ENCODE measurements at places on chromosomes 7 and 10. TPM values are rescaled to one million over a fixed set of nuclear protein-coding genes. Genes with fewer than 3 reads are reported as not detected.

- DNase-seq: no peak
These were observed 97.9 kb downstream of the MTPN start for GRCh38 chr7:135879233-135879632.

GRCh38 chr7:92782236-92782635 lies 54.1 kb downstream of the CDK6 start:
- no peak for DNase-seq

DNA sequence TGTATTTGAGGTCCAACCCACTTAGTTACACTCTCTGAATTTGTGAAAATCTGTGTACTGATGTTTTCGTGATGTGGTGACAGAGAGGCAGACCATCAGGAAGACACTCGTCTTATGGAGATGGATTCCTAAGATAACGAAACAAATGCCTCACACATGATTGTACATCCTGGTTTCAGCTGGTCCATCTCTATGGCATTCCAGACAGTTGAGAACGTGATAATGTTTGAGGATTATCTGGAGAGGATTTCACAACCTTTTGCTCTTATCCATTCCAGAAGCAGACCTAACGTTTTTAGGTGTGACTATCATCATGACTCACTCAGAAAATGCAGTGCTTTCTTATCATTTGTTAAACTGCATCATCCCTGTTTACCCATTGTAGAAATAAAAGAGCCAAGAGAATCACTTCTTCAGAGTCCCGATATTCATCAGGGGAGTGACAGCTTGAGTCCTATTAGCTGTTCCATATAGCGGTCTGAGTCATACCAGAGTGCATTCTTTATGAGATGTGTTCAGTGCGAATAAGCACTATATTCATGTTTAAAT lies 74.5 kb downstream of the BMPER start:
- DNase-seq: no peak

DNA sequence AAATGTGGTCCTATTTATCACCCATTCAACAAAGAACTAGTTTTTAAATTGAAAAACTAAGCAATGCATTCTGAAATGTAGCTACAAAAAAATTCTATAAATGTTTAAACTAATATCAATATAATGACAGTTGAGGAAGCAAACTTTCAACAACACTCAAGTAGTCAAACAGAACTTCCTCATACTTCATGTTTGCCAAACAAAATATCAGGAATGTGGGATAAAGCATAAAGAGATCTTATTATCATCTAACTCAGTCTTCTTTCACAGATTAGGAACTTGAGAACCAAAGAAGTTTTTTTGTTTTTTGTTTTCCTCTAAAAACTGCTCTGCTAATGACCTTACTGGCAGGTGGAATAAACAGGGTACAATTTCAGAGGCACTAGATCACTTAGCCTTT lies 116.2 kb downstream of the JAZF1 start:
- DNase-seq: no peak

DNA sequence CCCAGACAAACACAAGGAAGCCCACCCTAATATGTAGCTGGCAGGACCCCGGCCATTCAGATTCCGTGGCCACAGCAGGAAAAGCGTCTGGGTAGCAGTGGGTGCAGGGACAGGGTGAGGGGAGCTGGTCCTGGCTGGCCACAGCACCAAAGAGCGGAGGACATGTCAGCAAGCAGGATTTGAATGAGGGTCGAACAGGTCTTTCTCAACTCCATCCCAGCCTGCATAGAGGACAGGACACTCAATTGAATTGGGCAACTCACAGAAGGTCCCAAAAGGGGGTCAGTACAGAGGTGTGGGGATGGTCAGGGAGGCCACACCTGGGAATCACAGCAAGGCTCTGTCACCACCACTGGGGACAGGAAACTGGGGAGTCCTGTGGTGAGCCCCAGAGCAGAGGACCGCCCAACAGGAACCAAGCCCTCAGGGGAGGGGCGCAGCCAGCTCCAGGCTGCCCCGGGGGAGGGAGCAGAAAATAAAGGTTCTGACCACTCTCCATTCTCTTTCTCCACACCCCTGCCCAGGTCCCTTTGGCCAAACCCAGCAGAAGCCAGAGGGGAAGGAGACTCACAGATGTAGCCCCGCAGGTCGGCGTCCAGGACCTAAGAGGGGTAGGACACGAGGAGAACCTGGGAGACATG lies 108.7 kb upstream of the PPP2R2D start:
- no peak for DNase-seq

MALRD1 gene
- polyA plus RNA-seq: not detected

PPP1R3A gene
- not detected for polyA plus RNA-seq

CCDC146 gene
- 1.7 TPM for polyA plus RNA-seq
